ENCODE measurements at places on chromosomes 3 and 15.

- DNase-seq: no peak
Measured at GRCh38 chr3:49401766-49402165, 10.0 kb downstream of the RHOA start.

- DNase-seq: no peak
Measured at GRCh38 chr15:26561896-26562295, 211.0 kb downstream of the GABRB3 start.

DNA sequence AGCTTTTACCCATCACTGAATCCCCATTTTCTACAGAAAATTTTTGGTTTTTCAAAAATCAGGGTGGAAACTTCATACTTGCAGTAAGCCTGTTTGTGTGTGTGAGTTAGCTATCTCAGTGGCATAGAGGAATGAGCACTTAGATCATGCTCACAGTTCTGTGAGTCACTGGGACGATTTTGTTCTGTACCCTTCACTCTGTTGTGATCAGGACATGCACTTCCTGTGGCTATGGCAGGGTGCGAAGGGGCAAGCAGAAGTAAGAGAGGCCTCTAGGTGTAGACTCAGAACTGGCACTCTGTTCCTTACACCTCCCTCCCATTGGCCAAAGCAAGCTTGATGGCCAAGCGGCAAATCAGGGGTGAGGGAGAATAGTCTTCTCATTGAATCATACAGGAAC, 11.6 kb downstream of the NIPA2 start:
- DNase-seq: no peak

DNA sequence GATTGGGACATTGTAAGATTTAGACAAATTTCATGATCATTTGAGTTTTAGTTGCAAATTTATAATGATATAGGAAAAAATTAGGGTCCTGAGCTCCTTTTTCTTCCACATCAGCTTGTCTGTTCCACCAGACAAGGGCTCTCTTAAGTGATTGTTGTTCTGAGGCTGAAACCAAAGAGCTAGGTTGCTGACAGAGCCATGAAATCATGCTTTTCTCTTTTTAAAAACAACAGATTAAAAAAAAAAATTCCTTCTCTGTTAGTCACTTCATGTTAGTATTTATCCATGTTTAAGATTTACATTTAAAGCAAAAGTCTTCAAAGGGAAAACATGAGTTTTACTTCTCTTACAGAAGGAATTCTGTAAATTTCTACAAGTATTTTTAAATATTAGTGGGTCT, 56.8 kb downstream of the ATP2C1 start:
- no peak for DNase-seq

GRCh38 chr3:152235709-152236298, 32.9 kb upstream of the MBNL1 start:
- no peak for DNase-seq

- DNase-seq: no peak
Measured at GRCh38 chr15:47194718-47195117, 522.6 kb upstream of the SEMA6D start.

GRCh38 chr3:116087426-116087825, 357.9 kb downstream of the LSAMP start:
- DNase-seq: no peak
